Right lobe of liver (tissue), 6 donors: ENCODE measurements at places on chromosomes 3 and 15. TPM values are rescaled to one million over a fixed set of nuclear protein-coding genes. Genes with fewer than 3 reads are reported as not detected.

TM4SF18 gene
- total RNA-seq = 1.8 TPM

CASR gene
- not detected for total RNA-seq

DNA sequence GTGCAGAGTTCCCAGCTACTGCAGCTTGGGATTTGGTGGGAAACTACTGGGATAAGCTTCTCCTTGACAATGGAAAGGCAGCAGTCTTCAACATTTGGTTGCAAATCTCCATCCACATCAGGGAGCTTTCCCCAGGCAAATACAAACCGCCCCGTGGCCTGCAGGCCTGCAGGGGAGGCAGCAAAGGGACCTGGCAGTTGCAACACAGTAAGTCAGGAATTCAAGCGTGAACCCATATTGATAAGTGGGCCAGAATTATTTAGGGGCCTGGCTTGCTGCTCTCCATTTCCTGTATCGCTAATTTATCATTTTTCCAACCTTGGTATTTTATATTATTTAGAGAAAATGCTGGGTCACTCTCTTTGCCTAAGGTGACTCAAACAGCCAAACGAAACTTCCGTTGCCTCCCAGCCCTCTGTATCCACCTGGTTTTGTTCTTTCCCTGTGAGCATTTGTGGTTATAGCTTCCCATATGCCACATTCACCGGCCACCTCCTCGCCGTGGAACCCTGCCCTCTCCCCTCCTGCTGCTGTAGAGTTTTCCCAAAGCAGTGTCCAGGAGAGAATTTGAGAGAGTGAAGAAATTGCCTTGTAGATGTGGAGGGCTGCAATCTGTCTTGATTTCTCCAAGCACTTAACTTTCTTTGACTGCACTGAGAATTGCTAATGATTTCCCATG is 34.8 kb downstream of the B3GALNT1 start:
- no peaks in the 10 kb centered on the region for H3K27me3 ChIP-seq
- H3K4me3 ChIP-seq = no peak overlapping the region
- H3K36me3 ChIP-seq = no peaks in the 10 kb centered on the region
- H3K27ac ChIP-seq = no peak overlapping the region

- H3K27ac ChIP-seq = no peak overlapping the region
- no peaks in the 10 kb centered on the region for H3K27me3 ChIP-seq
- peaks cover 2% of the 10 kb centered on the region for H3K4me1 ChIP-seq
- no peak overlapping the region for H3K4me3 ChIP-seq
Measured at GRCh38 chr3:61853912-61854311, 292.5 kb downstream of the PTPRG start.

- DNase-seq = peak; percentile 11
- no peaks in the 10 kb centered on the region for H3K27me3 ChIP-seq
- peaks cover 35% of the 10 kb centered on the region for H3K4me1 ChIP-seq
- H3K4me3 ChIP-seq = no peak overlapping the region
- no peaks in the 10 kb centered on the region for H3K36me3 ChIP-seq
Measured at GRCh38 chr3:52838561-52839267, 3.9 kb upstream of the MUSTN1 start.

ZNF385D gene
- 0.59 TPM for total RNA-seq

TGM5 gene
- total RNA-seq = not detected

KIF15 gene
- total RNA-seq = 0.37 TPM

DNA sequence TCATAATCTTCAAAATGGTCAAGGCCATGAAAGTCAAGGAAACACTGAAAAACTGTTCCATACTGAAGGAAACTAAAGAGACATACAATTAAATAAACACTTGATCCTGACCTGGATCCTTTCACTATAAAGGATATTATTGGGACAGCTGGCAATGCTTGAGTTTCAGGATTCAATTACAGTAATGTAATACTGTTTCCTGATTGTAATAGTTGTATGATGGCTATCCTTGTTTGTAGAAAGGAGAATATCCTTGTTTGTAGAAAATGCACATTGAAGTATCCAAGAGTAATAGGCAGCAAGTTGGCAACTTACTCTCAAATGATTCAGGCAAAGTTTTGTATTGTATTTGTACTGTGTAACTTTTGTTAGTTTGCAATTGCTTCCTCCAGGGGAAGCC is 4.6 kb downstream of the CIDEC start:
- H3K4me3 ChIP-seq = no peak overlapping the region
- no peaks in the 10 kb centered on the region for H3K27me3 ChIP-seq
- H3K36me3 ChIP-seq = no peaks in the 10 kb centered on the region

SERINC4 gene
- not detected for total RNA-seq

DNA sequence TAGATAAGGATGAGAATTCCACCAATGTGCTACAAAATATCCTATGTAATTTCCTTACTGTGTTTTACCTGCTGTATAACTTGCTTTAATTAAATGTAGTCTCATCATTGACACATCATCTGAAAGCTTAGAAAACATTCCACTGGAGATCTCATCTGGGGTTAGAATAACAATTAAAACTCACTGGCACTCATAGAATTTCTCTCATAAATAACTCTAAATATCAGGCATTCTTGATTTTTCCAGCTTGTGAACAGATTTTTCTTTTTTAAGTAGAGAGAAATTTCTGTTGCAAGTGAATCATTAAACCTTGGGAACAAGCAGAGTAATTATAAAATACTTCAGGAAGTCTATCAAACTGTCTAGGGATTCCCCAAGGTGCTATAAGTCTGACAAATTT is 843.8 kb downstream of the NAALADL2 start:
- H3K4me3 ChIP-seq = no peak overlapping the region
- no peaks in the 10 kb centered on the region for H3K27me3 ChIP-seq
- no peaks in the 10 kb centered on the region for H3K4me1 ChIP-seq
- no peak overlapping the region for H3K27ac ChIP-seq

DNA sequence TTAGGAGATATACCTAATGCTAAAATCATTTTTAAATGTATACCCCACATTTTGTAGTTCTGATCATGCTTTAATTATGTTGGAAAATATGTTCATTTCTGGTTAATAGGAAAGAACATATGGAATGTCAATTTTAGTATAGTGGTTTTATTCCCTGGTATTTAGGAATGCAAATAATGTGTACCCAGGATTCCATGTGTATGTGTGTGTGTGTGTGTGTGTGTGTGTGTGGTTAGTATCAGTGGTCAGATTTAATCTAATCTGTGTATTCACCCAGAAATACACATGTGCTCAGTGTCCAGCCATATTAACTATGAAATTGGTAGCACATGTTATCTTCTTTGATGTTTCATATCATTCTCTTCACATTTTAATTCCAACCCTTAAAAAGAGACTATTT is 233.5 kb upstream of the DCBLD2 start:
- H3K36me3 ChIP-seq = no peaks in the 10 kb centered on the region
- H3K4me1 ChIP-seq = no peaks in the 10 kb centered on the region
- H3K27me3 ChIP-seq = no peaks in the 10 kb centered on the region
- DNase-seq = no peak

DNA sequence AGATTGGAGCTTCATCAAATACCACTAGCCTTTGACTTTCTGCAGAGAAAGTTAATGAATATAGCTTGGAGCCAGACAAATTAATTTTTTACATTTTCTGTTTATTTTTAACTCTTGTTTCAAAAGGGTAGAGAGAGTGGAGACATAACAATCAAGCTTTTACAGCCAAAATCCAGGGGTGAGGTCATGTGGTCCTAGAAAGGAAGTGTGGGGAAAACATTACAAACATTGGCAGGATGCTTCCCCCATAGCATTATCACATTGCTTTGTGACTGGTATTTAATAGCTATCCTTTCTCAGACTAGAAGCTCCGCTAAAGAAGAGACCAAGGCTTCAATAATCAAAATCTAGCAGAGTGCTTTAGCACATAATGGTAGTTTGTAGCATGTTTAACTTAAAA is 46.4 kb upstream of the PHLDB2 start:
- H3K4me1 ChIP-seq = peaks cover 11% of the 10 kb centered on the region
- H3K27me3 ChIP-seq = no peaks in the 10 kb centered on the region
- no peak overlapping the region for H3K27ac ChIP-seq
- H3K36me3 ChIP-seq = no peaks in the 10 kb centered on the region

GRCh38 chr3:10602769-10603768 is 97.7 kb upstream of the ATP2B2 start:
- H3K4me3 ChIP-seq = no peak overlapping the region
- H3K4me1 ChIP-seq = peaks cover 24% of the 10 kb centered on the region
- H3K27ac ChIP-seq = no peak overlapping the region
- DNase-seq = no peak
- no peaks in the 10 kb centered on the region for H3K36me3 ChIP-seq

DNA sequence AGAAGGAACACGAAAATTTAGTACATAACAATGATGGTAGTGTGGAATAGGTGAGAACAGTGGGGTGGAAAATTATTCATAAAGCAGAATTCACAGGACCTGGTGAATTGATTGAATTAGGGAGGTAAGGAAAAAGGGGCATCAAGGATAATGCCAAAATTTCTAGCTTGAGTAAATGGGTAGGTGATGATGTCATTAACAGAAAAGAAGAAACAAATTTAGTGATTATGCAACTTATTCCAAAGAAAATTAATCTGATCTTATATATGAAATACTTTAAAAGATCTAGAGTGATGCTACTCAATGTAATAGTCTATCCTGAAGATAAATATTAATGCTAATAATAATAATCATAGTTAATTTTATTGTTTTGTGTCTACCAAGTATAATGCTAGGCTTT is 544.6 kb upstream of the LMCD1 start:
- H3K4me1 ChIP-seq = no peaks in the 10 kb centered on the region
- no peak overlapping the region for H3K27ac ChIP-seq
- no peaks in the 10 kb centered on the region for H3K27me3 ChIP-seq
- no peak overlapping the region for H3K4me3 ChIP-seq
- no peaks in the 10 kb centered on the region for H3K36me3 ChIP-seq

THAP10 gene
- total RNA-seq = 2.8 TPM

DNA sequence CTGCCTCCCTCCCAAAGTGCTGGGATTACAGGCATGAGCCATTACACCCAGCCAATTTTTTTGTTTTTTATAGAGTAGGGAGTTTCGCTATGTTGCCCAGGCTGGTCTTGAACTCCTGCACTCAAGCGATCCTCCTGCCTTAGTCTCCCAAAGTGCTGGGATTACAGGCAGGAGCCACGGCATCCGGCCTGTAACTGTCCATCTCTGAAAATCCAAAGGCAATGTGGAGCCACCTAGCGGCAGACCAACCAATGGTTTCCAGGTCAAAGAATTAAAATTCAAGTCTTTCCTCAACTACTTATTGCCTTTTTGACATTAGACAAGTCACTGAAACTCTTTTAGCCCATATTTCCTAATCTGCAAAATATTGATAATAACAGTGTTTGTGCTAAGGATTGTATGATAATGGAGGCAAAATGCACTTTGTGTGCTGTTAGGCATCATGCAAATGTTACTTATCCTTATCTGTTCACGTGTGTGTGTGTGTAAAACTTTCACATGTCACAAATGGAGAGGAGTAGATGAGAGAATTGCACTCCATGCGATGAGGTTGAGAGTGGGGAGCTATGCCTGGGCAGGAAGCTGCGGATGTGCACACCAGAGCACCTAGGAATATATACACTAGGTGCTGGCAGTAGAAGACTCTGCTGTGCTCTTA is 48.7 kb downstream of the COL8A1 start:
- no peak overlapping the region for H3K4me3 ChIP-seq
- DNase-seq = peak; percentile 47
- no peak overlapping the region for H3K27ac ChIP-seq
- no peaks in the 10 kb centered on the region for H3K4me1 ChIP-seq
- H3K27me3 ChIP-seq = no peaks in the 10 kb centered on the region

DGKG gene
- 1.8 TPM for total RNA-seq

ST3GAL6 gene
- 39.6 TPM for total RNA-seq

DNA sequence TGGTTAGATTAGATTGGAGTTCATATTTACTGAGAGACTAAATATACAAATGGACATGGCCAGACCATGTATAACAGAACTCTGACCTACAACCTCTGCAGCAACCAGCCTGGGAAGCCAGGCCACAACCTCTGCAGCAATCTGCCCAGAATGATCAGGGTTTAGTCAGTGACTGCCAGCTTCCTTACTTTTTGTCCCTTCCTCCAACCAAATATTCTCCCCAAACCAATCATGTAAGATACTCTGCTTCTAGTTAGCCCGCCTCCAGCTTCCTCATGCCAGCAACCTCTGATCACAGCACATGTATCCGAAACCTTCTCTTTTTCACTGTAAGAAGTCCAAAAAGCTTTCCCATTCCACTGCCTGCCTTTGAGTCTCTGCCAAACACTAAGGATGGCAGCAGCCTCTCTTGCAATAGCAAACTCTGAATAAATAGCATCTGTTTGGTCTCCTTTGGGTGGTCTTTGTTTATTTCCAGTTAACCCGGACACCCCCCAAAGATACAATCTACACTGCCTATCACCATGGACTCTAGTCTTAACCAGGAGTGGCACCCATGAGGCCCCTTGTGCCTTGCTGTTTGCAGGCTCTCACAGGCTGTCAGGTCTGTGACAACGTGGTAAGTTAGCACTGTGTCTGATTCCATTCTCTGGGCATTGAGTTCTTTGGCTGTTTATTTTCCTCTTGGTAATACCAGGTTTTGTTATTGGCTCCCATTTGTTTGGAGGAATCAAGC is 102.2 kb downstream of the ERC2 start:
- H3K36me3 ChIP-seq = no peaks in the 10 kb centered on the region
- H3K27ac ChIP-seq = peak overlapping the region; percentile 62
- peak; percentile 43 for DNase-seq
- H3K4me3 ChIP-seq = no peak overlapping the region
- H3K4me1 ChIP-seq = no peaks in the 10 kb centered on the region
- H3K27me3 ChIP-seq = no peaks in the 10 kb centered on the region

PRR20G gene
- total RNA-seq = not detected

DNA sequence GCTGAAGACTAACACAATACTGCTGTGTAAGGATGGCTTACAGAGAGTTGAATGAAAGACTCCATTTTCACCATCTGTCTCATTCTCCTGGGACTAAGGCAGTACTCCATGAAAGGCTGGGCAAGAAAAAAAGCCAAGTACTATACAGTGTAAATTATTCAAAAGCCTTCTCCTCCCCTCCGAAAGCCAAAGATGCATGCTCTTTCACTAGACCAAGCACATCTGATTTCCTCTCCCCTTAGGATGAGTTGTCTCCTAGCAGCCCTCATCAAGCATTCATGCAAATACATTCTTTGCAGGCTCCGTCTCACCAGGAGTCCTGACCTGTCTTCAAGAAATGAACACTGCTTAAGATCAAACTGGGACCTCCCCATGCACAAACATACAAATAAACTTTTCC is 133.5 kb upstream of the THBS1 start:
- no peaks in the 10 kb centered on the region for H3K4me1 ChIP-seq
- no peak for DNase-seq
- no peak overlapping the region for H3K27ac ChIP-seq
- no peaks in the 10 kb centered on the region for H3K27me3 ChIP-seq
- H3K4me3 ChIP-seq = no peak overlapping the region
- H3K36me3 ChIP-seq = no peaks in the 10 kb centered on the region

GRCh38 chr3:193637831-193638230 is 44.8 kb downstream of the OPA1 start:
- H3K36me3 ChIP-seq = no peaks in the 10 kb centered on the region
- no peak overlapping the region for H3K27ac ChIP-seq
- no peak for DNase-seq
- H3K4me1 ChIP-seq = no peaks in the 10 kb centered on the region

DNA sequence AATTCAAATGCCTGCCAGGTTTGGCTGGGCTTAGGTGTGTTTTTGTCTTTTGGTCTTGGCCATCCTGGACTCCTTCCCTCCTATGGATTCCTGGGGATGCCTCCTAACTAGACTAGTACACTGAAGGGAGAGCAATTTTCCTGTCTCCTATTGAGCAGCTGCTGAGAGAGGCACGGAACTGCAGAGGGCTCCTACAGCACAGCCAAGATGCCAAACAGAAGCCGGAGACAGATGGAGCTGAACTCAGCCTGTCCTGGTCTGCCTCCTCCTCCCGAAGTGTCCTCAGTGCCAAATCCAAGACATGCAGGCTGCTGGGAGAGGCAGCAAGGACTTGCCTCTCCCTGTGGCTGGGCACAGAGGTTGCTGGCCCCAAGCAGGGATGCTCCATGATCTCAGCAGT is 256.6 kb upstream of the PROK2 start:
- H3K36me3 ChIP-seq = no peaks in the 10 kb centered on the region
- no peaks in the 10 kb centered on the region for H3K27me3 ChIP-seq
- DNase-seq = no peak
- no peak overlapping the region for H3K4me3 ChIP-seq

MORC1 gene
- total RNA-seq = 0.12 TPM
